HT-29 (cell line): ENCODE measurements at places on chromosomes 6 and 20.

GRCh38 chr6:16799279-16800193 is 38.3 kb upstream of the ATXN1 start:
- DNase-seq: peak; percentile 32

GRCh38 chr20:40648210-40649072 is 40.6 kb downstream of the MAFB start:
- DNase-seq: no peak

DNA sequence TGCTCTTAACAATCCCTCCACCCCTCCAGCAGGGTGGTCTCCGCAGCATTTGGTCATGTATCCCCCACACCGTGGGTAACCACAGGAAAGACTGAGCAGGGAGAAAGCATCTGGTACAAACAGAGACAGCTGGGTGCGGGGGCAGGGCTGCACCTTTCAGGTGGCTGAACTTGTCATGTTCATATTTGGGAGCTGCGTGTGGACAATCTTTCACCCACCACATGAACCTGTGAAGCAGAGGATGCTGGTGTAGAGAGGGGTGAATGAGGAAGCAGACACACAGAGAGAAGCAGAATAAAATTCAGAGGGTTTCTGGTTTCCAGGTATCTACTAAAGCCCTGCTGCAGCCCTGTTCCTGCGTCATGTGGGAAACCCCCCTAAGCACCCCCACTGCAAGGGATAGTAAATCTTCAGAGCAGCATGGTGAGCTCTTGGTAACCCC is 8.9 kb downstream of the GFOD1 start:
- no peak for DNase-seq

GRCh38 chr6:47859175-47859574 is 77.3 kb downstream of the OPN5 start:
- no peak for DNase-seq

DNA sequence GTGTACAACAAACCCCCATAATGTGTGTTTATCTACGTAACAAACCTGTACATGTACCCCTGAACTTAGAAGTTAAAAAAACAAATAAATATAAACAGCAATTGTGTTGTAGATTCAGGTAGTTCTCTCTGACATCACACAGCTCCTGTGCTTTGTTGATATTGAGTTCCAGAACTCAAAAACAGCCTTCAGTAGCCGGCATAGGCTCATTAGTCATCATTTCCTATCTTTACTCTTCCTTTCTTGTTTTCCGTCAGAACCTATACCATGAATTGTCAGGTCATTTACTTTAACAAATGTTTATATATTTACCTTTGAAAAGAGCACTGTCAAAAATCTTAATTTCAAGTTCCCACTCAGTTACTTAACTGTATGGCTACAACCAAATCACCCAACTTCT is 88.8 kb downstream of the ADTRP start:
- DNase-seq: no peak

GRCh38 chr6:166862287-166862977 is 93.9 kb downstream of the RNASET2 start:
- no peak for DNase-seq

DNA sequence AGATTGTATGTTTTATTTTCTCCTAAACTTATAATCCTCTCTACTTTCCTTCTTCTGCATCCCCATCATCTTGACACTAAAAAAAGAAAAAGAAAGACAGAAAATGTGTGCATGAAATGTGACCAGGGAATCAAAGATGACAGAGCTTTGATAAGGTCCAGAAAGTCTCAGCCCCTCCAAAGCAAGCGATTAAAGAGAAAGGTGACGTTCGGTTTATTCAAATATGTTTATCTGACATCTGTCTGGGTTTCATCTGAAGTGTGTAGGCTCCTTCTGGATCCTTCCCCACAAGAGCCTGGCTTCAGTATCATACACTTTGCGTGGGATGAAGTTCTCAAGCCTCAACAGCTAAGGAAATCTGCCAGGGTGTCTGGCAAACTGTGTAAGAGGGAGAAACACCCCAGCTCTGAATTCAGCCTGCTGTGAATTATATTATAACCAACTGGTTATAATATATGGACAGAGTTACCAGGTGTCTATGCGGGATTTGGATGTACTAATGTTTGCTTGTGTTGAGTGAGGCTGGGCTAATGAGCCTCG is 263.0 kb downstream of the ZNF217 start:
- no peak for DNase-seq

GRCh38 chr6:100678027-100678426 is 203.1 kb downstream of the ASCC3 start:
- DNase-seq: peak; percentile 15

DNA sequence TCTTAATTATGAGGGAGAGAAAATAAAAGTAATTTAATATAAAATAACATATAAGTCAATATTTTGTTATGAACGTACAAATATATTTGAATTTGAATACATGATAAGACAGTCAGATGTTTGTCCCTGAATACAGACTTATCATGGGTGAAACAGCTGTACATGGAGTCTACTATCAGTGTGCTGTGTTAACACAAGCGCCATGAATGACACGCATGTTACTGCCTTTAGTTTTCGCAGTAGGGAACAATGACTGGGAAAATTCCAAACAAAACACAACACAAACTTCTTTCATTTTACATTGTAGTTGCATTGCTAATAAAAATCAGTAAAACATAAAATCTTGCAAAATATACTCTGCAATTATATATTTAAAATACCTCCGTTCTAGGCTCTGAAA is 108.6 kb downstream of the FBXO5 start:
- DNase-seq: no peak

DNA sequence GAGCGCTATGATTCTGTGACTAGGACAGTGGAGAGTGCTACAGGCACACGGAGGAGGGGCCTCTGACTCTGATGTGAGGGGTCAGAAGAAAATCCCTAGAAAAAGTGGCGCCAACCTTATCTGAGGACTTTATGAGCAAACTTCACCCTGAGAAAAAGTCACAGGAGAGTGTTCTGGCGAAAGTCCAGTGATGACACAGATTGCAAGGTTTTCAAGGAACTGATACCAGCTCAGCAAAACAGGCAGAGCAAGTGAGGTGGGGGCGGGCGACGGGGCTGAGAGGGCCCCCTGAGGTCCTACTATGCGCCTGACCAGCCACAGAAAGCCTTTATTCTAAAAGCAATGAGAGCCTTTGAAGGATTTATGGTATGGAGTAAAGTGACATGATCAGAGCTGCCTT is 73.3 kb downstream of the SLC22A23 start:
- peak; percentile 67 for DNase-seq

DNA sequence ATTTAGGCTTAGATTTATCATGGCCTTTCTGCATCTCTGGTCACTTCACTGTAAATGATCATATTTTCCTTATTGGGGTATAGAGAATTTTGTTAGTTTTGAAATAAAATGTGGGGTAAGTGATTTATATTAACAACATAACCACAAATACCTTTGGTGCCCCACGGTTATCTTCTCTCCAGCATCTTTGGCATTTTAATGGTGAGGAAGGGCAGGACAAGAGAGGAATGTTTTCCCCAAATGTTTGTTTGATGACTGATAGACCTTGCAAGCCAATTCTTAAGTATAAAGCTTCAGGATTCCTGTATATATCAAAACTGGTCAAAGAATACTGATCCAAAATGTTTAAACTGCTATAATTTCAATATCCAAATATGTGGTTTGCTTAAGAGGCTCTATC is 171.6 kb upstream of the SMLR1 start:
- no peak for DNase-seq

DNA sequence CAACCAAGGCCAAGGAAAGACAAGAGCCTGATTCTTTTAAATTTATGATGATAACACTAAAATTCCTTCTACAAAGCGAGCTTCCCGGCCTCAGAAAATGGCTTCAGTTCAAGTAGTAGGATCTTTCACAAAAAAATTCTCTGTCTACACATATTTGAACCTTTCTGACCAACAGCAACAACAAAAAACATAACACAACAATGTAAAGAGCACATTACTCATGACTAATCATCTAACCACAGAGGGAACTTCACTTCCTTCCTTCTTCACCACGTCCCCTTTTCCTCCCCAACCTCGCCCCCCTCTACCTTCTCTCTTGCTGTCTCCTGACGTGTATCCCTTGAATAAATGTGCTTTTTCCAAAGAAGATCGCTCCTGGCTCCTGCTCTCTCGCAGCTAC is 228.2 kb downstream of the MYLK4 start:
- DNase-seq: no peak
